ENCODE measurements at places on chromosomes 11 and 22.

GRCh38 chr11:102853956-102854355 lies 10.5 kb upstream of the MMP3 start:
- no peak for DNase-seq

DNA sequence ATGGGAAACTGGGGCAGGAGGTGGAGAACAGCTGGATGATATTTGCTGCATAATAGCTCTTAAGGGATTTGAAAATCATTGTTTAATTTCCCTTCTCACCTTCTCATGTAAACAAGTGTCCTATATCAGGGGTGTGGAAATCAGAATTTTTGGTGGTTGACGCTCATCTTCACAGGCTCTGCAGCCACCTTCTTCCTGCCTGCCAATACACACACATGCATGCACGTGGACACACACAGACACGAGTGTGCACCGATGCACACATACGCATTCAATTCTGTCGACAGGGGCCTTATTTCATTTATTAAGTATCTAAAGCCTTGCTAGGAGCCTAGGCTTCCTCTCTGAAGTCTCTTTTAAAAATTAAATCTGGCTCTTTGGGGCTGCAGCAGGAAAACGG lies 349.4 kb upstream of the NCAM1 start:
- no peak for DNase-seq

- no peak for DNase-seq
These were observed 2.0 kb upstream of the CEND1 start for GRCh38 chr11:791658-792534.

GRCh38 chr22:19043121-19044085 lies 78.8 kb downstream of the DGCR2 start:
- no peak for DNase-seq

DNA sequence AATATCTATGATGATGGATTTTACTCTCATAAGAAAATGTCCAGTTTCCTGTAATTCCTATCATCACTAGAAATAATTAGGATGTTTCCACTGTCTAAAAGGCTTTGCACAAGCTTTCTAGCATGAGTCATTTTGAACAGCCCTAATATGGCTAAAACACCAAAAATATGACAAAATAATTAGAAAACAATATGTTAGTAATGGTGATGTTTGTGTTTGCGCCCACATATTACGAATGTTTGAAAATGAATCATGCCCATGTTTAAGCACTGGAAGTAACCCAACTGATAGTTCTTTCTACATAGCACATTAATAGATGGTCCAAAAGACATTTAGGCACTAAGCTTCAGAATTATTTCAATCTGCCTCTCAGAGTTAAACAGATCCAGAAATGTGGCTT lies 96.0 kb downstream of the TRPC6 start:
- DNase-seq, result no peak

GRCh38 chr11:76667856-76668255 lies 2.7 kb downstream of the LRRC32 start:
- DNase-seq, result no peak

DNA sequence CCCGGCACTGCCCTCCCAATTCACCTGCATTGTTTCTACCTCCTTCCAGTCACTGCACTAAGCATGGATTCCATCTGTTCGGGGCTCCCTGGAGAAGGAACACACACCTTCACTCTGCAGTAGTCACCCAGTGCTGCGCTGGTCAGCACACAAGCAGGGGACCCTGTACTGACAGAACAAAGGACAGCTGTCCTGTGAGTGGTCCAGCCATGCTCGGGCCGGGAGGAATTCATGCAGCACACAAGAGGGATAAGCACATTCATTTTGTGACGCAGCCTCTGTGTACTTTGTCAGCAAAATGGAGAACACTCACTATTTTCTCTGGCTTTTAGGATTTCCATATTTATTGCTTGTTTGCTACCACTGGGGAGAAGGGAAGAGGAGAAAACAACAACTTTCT lies 167.3 kb downstream of the NTM start:
- DNase-seq, result no peak

DNA sequence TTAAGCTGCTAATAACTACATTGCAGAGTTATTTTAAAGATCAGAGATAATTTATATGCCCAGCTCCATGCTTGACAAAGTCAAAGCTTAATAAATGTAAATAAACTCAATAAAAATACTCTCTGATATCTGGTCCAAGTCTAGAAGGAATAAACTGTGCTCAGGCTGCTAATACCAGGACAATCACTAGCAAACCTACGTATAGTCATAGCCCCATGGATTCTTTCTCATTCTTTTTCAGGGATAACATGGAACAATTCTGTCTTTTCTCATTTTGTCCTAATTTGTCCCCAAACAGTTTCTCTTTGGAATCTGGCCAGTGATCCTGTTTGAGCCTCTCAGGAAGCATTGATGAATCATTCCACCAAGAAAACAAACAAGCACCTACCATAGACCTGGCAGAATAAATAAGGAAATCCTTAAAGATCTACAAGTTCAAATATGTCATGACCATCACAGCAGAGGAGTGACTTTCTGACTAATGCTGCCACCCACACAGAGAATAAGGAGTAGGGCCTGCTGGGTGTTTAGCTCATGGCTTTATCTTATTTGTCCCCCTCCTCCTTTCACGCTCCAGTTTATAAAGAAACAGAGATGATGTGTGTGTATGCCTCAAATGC lies 14.1 kb upstream of the B3GNT6 start:
- DNase-seq, result no peak

DNA sequence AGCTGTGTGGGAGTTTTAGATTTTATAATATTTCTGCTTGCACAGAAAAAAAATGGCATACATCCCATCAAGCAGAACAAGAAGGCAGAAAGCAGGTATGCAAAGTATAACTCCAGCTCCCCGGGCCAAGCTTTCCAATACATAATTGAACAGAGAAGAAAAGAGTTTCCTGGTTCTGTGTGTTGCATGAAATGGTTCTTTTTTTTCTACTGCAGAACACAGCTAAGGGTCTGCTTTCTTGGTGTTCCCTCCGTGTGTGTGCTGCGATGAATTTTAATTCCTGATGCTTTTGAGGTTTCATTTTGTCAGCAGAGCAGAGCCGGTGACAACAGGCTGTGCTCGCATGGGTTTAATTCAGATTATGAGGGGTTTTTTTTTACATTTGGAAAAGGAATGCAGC lies 70.7 kb upstream of the TTC12 start:
- no peak for DNase-seq

GRCh38 chr11:73931039-73931645 lies 19.7 kb upstream of the DNAJB13 start:
- no peak for DNase-seq

All from activated T-cell treated with anti-CD3 and anti-CD28 coated beads, Interleukin-2, amount 50 U/mL, for 1 hour (primary cell).